ENCODE measurements at places on chromosomes 2 and 18. TPM values are rescaled to one million over a fixed set of nuclear protein-coding genes. Genes with fewer than 3 reads are reported as not detected.

The ERMN gene
- total RNA-seq = not detected

The FER1L5 gene
- 1.4 TPM for total RNA-seq

The NXPH2 gene
- total RNA-seq = not detected

The CLHC1 gene
- total RNA-seq = 12.8 TPM

Data from bronchial smooth muscle cell (primary cell).